ENCODE measurements at places on chromosomes 7 and 10.

DNA sequence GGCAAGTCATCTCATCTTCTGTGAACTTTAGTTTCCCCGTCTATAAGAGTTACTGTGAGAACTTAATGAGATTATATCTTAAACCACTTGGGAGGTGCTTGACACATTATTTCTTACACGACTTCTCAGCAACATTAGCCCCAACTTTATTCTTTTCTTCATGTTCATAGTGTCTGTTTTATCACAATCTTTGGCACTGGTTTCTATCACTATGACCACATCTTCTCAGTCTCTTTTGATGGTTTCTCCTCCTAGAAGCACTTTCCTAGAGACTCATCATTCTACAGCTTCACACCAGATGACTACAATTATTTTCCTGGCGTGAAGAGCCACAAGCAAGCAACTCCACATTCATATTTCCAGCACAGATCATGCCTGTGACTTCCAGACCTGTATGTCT is 26.5 kb upstream of the BET1 start:
- ATAC-seq = no peak

DNA sequence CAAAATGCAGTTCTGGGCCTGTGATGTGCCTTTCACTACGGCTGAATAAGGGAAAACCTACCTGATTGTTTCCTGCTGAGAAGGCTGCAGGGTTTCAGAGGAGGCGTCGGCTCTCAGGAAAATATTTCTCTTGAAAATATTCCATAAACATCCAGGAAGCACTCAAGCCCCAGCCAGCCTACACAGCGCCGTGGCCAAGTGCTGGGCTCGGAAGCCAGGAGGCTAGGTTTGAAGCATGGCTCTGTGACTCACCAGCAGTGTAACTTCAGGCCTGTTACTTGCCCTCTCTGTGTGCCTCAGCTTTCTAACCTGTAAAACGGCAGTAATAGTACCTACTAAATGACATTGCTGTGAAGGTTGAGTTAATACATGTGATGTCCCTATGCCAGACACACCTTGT is 399.1 kb downstream of the GATA3 start:
- no peak for ATAC-seq

DNA sequence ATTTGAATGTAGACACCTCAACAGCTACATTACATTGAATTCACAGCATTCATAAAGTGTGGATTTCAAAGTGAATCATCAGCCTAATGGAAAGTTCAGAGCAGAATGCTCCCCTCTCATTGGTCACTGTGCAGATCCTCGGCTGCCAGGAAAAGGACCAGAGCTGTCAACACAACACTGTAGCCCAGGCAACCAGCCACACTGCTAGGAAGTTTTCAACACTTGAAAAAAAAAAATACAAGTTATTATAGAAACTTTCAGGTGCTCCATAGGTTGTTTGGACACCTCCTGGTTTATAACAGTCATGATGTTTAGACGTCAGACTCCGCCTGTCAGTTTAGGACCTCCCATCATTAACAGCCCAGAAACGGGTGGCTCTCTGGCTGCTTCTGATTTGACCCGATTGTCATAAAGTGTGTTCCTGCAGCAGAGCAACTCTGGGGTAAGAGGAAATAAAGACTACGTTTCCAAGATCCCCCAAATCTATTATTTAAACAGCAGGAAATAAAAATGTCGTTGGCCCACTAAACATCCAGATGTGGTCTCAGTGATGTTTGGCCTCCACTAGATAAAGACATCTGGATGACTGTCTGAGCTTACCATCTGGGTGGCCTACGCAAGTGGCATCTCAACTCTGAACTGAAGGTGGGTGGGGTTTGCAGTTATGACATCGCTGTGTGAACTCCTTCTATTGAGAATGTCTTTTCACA is 117.4 kb downstream of the CABCOCO1 start:
- ATAC-seq = no peak

DNA sequence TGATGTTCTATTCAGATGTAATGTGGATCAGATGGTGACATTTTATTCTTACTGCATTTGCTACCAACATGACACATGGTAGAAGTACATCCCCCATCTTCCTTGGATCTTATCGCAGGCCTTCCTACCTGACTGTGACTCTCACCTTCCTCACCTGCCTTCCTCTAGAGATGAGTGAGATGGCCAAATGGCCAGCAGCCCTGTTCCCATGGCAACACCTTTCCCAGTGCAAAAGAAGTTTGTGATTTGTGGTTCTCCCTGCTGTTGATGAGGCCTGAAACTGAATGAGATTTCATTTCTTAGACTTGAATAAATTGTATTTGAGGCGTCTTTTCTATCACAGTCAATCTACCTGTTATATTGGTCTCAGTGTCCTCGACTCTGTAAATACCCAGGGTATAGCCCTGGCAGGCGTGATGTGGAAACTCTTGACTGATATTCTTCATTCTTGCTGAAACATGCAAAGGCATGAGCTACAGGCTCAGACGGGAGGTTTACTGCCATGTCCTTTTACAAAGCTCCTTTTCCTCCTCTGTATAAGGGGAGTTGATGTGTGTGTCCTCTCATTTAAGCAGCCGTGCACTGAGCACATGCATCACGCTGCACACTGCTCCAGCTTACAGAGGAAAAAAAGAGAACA is 440.7 kb upstream of the AKR1E2 start:
- no peak for ATAC-seq

- no peak for ATAC-seq
Observed at GRCh38 chr10:126478546-126478945, 90.3 kb upstream of the ADAM12 start.

- ATAC-seq = no peak
Observed at GRCh38 chr10:118914629-118915028, 114.9 kb upstream of the NANOS1 start.
